ENCODE measurements at places on chromosomes 3 and 15. TPM values are rescaled to one million over a fixed set of nuclear protein-coding genes. Genes with fewer than 3 reads are reported as not detected.

- H3K36me3 ChIP-seq: peaks cover 5% of the 10 kb centered on the region
- H3K4me3 ChIP-seq: no peak overlapping the region
- no peaks in the 10 kb centered on the region for H3K27me3 ChIP-seq
- H3K4me1 ChIP-seq: no peaks in the 10 kb centered on the region
Observed at GRCh38 chr3:52443791-52444687, 864 bp downstream of the SEMA3G start.

DNA sequence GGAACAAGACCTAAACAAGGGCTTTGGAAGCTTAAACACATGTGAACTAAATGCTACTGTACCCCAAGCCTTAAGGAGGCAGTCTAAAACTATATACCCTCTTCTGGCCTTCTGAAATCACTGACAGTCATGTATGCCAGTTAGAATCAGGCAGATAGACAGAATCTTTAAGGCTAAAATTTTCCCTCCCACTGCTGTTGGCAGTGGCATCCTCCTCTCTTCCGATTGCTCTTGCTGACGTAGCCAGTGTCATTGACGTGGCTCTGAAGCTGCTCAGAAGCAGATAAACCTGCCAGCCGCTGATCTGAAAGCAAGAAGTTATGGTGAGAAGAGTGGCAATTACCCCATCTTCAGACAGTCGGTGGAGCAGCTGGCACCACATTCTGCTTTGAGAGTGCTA is 3.3 kb downstream of the RYR3 start:
- peaks cover 56% of the 10 kb centered on the region for H3K27me3 ChIP-seq
- no peak overlapping the region for H3K27ac ChIP-seq
- H3K4me1 ChIP-seq: peaks cover 6% of the 10 kb centered on the region
- no peaks in the 10 kb centered on the region for H3K36me3 ChIP-seq
- no peak overlapping the region for H3K4me3 ChIP-seq

GRCh38 chr3:194109192-194109863 is 26.6 kb upstream of the HES1 start:
- H3K36me3 ChIP-seq: no peaks in the 10 kb centered on the region
- no peak overlapping the region for H3K27ac ChIP-seq
- no peaks in the 10 kb centered on the region for H3K27me3 ChIP-seq

DNA sequence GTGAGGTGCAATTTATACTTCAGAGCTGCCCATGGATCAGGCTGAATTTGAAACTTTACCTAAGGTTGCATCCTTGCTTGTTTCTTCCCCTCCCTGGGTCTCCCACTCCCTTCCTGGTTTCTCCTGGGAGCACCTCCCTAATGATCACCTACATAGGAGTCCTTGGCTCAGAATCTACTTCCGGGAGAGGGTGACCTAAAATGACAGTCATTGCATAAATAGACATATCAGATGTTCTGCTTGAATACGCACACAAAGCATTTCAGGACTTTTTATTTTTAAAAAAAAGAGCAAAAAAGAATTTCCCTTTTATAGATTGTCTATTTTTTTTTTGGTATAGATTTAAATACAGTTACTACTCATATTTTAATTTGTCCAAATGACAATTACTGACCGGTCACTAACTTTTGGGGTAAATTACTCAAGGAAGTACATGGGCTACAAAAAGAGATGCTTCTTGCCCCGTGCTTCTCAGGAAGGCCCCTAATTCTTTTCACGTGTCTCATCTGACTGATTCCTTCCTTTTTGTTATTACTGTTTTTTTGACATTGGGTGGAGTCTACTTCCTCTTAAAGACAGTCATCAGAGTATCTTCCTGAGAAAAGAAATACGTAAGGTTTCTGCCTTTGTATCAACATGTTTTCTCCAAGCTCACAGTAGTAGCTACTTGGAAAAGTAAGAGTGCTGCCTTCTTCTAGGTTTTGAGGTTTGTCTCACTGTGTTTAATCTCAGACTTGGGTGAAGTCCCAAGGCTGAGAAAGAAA is 4.9 kb upstream of the MYZAP start:
- H3K4me3 ChIP-seq: no peak overlapping the region
- H3K27ac ChIP-seq: no peak overlapping the region
- no peaks in the 10 kb centered on the region for H3K27me3 ChIP-seq
- peaks cover 12% of the 10 kb centered on the region for H3K4me1 ChIP-seq
- peaks cover 4% of the 10 kb centered on the region for H3K36me3 ChIP-seq

GRCh38 chr3:144590854-144591253 is 619.2 kb downstream of the DIPK2A start:
- DNase-seq: peak; percentile 36
- H3K4me3 ChIP-seq: no peak overlapping the region
- peaks cover 8% of the 10 kb centered on the region for H3K4me1 ChIP-seq
- H3K36me3 ChIP-seq: peaks cover 6% of the 10 kb centered on the region
- no peak overlapping the region for H3K27ac ChIP-seq

DNA sequence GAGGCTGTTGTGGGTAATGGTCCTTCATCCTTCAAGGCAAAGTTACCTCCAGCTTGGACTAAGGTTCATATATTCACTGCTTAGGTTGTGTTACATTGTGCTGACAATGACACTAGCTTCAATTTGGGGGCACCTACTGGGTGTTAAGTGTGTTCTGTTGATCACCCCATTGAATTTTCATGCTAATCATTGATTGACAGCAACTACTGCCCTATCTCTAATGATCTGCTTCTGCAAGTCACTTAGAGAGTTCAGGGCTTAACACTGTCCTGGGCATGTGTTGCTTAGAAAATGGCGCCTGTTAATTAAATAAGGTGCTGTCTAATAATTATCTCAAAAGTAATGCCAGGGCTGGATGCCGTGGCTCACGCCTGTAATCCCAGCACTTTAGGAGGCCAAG is 3.4 kb downstream of the FLNB start:
- peak overlapping the region; percentile 91 for H3K27ac ChIP-seq
- peak overlapping the region; percentile 85 for H3K4me3 ChIP-seq

DNA sequence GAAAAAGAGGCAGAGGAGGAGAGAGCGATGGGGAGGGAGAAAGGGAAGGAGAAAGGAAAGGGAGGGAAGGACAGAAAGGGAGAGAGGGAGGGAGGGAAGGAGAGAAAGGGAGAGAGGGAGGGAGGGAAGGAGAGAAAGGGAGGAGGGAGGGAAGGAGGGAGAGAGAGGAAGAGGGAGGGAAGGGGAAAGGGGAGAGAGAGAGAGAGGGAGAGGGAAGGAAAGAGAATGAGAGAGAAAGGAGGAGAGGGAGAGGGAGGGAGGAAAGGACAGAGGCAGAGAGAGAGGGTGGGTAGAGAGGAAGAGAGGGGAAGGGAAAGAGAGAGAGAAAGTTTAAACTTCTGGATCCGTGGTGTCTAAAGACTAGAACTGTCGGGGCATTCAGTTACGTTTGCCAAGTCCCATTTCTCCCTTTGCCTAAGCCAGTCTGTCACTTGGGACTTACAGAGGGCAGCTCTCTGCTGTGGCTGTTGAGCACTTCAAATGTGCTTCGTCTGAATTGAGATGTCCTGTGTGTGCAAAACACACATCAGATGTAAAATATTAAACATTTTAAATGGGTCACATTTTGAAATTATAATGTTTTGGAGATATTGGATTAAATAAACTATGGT is 62.6 kb downstream of the PLXNA1 start:
- peak overlapping the region; percentile 25 for H3K27ac ChIP-seq
- peaks cover 25% of the 10 kb centered on the region for H3K4me1 ChIP-seq
- no peak overlapping the region for H3K4me3 ChIP-seq
- DNase-seq: no peak

DNA sequence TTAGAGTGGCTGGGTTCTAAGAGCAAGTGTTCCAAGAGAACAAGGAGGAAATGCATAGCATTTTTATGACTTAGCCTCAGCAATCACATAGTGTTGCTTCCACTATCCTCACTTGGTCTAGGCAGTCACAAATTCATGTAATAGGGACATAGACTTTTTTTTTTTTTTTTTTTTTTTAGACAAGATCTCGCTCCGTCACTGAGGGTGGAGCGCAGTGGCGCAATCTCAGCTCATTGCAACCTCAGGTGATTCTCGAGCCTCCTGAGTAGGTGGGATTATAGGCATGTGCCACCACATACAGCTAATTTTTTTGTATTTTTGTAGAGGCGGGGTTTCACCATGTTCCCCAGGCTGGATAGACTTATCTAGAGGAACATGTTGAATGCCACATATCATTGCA is 4.7 kb upstream of the GNB4 start:
- H3K4me1 ChIP-seq: no peaks in the 10 kb centered on the region
- no peak for DNase-seq
- peaks cover 12% of the 10 kb centered on the region for H3K36me3 ChIP-seq
- H3K27me3 ChIP-seq: no peaks in the 10 kb centered on the region
- no peak overlapping the region for H3K4me3 ChIP-seq

DNA sequence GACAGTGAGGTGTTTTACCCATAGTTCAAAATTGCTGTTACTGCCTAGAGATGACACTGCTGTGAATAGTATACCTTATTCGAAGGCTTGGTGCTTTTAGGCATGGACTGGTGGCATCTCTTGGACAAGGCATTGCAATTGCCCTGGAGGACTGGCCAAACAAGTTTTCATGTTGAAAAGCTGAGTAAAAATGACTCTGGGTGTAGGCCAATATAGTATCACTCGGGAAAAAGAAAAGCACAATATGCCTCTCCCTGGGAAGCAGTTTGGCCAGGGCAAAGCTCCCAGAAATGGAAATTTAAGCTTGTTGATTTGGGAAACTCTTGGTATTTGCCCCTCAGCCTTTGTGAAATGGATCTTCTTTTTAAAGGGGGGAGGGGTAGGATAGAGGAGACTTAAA is 54.8 kb downstream of the ZNF609 start:
- no peak overlapping the region for H3K4me3 ChIP-seq
- H3K4me1 ChIP-seq: peaks cover 14% of the 10 kb centered on the region
- H3K36me3 ChIP-seq: peaks cover 14% of the 10 kb centered on the region
- DNase-seq: no peak
- no peak overlapping the region for H3K27ac ChIP-seq

DNA sequence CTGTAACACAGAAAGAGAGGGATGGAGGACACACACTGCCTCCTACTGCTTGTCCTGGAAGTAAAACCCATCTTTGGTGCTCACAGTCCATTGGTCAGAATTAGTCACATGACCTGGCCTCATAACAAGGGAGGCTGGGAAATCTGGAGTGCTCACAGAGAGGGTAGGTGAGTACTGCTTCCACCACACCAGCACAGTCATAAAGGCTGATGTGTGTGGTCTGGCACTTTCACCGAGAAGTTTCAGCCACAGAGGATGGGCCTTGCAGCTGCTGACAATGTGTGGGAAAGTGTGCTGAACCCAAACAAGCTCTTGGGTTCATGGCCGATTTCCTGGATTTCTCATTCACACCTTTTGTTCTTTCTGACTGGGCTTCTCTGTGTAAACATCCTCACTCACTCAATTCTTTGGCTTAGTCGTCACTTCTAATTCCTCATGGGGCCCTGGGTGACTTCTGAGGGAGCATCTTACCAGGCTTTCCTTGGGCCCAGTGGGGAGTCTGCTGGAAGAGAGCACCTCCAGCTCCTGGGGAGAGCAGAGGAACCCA is 100.7 kb downstream of the ASB7 start:
- no peak overlapping the region for H3K4me3 ChIP-seq
- H3K4me1 ChIP-seq: peaks cover 8% of the 10 kb centered on the region
- H3K27me3 ChIP-seq: no peaks in the 10 kb centered on the region
- no peak overlapping the region for H3K27ac ChIP-seq

DNA sequence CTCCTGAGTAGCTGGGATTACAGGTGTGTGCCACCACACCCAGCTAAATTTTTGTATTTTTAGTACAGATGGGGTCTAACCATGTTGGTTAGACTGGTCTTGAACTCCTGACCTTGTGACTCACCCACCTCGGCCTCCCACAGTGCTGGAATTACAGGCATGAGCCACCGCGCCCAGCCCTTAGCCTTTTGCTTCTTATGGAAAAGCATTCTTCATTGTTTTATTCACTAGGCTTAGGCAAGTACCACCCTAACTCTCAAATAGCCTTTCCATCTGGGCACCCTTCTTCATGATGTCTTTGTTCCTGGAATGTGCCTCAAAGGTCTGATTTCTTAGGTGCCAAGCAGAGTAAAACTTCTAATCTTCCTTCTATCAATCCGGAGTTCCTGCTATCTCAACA is 641.8 kb downstream of the FHIT start:
- no peak overlapping the region for H3K27ac ChIP-seq
- no peaks in the 10 kb centered on the region for H3K36me3 ChIP-seq
- H3K4me3 ChIP-seq: no peak overlapping the region
- peak; percentile 45 for DNase-seq
- peaks cover 8% of the 10 kb centered on the region for H3K4me1 ChIP-seq

DNA sequence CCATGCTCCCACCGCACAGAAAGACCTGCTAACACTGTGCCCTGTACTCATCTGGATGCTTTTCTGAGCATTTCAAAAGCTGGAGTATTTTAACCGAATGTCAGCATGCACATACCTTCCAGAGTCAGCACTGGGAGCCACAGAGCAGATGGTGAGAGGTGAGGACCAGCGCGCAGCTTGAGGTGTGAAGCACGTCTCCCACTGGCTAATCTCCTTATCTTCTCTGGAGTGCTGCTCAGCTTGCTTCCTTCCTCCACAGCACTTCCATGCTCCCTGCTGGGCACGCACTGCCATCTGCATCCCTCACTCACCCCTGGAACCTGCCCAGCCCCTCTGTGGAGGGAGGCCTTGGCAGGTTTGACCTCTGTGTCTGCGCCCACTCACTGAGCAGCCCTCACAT is at the start of gene GNB5:
TSS of gene GNB5 (minus strand) at position 186 of the 400 bp plus-strand sequence. CDS start 6,716 bp downstream, outside the sequence.
- peaks cover 26% of the 10 kb centered on the region for H3K36me3 ChIP-seq
- H3K4me3 ChIP-seq: no peak within 1 kb of the TSS
- DNase-seq: no peak
- H3K4me1 ChIP-seq: no peaks in the 10 kb centered on the region
- no peaks in the 10 kb centered on the region for H3K27me3 ChIP-seq

DNA sequence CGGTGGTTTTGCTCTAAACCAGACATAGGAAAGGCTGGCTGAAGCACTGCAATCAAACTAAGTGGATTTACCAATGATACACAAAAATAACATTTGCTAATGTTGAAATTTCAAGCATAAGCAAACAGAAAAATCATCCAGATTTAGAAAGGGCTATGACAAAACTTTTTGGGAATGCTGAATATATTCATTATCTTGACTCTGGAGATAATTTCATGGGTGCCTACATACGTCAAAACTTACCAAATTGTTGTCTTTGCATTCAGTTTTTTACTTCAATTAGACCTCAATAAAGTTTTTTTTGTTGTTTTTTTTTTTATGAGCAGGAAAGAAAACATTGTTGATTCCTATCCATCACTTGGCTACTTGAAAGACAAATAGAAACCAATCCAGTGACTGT is 140.8 kb downstream of the NR2E3 start:
- H3K27ac ChIP-seq: no peak overlapping the region
- no peaks in the 10 kb centered on the region for H3K27me3 ChIP-seq
- H3K36me3 ChIP-seq: peaks cover 11% of the 10 kb centered on the region
- no peaks in the 10 kb centered on the region for H3K4me1 ChIP-seq
- no peak for DNase-seq

- H3K4me3 ChIP-seq: no peak overlapping the region
- peaks cover 21% of the 10 kb centered on the region for H3K4me1 ChIP-seq
- H3K36me3 ChIP-seq: no peaks in the 10 kb centered on the region
Observed at GRCh38 chr3:15978801-15979200, 181.0 kb upstream of the ANKRD28 start.

The TNIK gene
- 4.3 TPM for total RNA-seq

The SLC28A1 gene
- total RNA-seq: not detected

The PDZRN3 gene
- total RNA-seq: not detected

The TTLL13 gene
- not detected for total RNA-seq

The COLQ gene
- total RNA-seq: 1.4 TPM

The C3orf22 gene
- total RNA-seq: not detected

The IL5RA gene
- total RNA-seq: not detected

The FNDC3B gene
- total RNA-seq: 149 TPM

The TICRR gene
- total RNA-seq: 8.5 TPM

Data from MCF 10A (cell line).